ENCODE measurements at places on chromosomes 1 and 21.

DNA sequence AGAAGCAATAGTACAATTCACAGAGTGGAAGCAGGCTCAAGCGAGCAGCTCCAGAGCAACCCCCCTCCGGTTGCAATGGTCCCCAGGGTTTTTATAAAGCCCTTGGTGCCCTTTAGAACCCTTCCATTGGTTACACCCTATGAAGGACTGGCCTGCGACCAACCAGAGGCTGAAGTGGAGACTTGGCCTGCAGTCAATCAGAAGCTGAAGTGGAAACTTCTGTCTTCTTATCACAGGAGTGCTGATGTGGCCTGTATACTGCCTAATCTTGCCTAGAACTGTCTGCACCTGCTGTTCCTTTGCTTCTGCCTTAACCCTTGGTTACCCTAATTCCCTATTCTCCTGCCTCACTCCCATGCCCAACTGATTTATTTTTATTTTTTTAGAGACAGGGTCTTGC is 15.4 kb upstream of the FRRS1 start:
- no peak for DNase-seq

GRCh38 chr1:74522148-74522547 is 9.7 kb upstream of the LRRC53 start:
- DNase-seq, result no peak

GRCh38 chr1:214537219-214537618 is 14.2 kb downstream of the PTPN14 start:
- no peak for DNase-seq

GRCh38 chr1:1221887-1222574 is 8.1 kb upstream of the TNFRSF4 start:
- no peak for DNase-seq

- DNase-seq, result no peak
Observed at GRCh38 chr1:45622524-45623394, 1.1 kb downstream of the CCDC17 start.

- DNase-seq, result no peak
Observed at GRCh38 chr1:26907071-26907917, 6.5 kb downstream of the NR0B2 start.

- DNase-seq, result no peak
Observed at GRCh38 chr1:99297923-99298322, 33.6 kb downstream of the PLPPR4 start.

DNA sequence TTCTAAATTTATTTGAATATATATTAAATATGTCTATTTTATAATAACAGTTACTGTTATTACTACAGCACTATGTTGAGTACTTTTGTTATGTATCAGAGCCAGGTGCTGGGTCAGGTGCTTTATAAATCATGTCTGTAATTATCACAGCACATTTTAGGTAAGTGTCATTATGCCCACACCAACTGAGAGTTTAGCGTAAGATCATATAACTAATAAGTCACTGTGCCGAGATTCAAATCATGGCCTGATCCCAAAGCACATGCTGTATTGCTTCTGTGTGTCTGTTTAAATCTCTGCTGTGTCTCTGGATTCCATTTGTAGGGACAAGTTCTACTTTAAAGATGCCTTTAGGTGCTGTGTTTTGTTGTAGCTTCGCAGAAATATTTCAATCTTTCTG is 1.9 kb downstream of the GPSM2 start:
- no peak for DNase-seq

- DNase-seq, result no peak
Observed at GRCh38 chr1:67749844-67750690, 65.1 kb downstream of the GADD45A start.

DNA sequence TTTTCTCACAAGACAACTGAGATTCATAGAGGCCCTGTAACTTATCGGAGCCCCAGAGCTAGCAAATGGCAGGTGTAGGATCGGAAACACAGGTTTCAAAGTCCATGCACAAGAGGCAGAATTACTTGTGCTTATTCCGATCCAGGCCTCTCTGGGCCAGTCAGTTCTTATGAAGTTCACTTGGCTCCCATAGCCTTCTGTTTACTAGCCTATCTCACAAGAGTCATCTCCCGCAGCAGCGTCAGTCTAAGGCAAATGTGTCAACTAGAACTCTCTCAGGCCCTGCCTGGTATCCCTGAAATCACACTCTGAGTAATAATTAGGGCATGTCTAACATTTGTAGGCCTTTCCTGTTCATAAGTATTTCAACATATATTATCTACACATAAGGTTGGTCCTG is 43.3 kb downstream of the PHC2 start:
- no peak for DNase-seq

- DNase-seq, result no peak
Observed at GRCh38 chr1:200979574-200980451, 43.7 kb downstream of the KIF21B start.
